ENCODE measurements at places on chromosomes 5 and 9.

- no peak for DNase-seq
Measured at GRCh38 chr9:128168731-128169308, 8.8 kb downstream of the BBLN start.

GRCh38 chr9:116275418-116276195 is 122.0 kb downstream of the PAPPA start:
- no peak for DNase-seq

DNA sequence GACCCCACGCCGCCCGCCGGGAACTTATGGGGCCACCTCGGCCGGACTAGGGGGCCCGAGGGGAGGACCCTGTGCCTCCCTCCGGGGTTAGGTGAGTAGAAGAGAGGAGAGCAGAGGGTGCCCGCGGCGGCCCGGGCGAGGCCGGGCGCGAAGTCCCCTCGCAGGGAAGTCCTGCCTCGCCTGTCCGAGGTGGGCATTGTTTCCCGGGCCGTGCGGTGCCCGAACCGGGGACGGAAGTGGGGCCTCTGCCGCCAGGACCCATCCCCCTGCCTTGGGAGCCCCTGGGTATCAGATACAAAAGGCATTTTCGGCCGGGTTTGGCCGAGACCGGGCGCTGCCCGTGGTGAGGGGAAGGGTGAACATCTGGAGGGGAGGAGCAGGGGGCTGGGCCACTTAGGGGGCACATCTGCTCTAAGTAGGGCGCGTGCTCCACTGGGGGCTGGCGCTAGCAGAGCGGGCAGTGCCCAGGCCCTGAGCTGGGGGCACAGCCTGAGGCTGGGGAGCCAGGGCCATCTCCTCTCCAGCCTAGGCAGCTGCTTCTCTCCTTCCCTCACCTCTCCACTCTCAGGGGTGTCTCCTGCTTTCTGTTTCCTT is 48.2 kb downstream of the DAB2IP start:
- no peak for DNase-seq

GRCh38 chr5:178378527-178379484 is 146.2 kb upstream of the PHYKPL start:
- DNase-seq, result no peak

DNA sequence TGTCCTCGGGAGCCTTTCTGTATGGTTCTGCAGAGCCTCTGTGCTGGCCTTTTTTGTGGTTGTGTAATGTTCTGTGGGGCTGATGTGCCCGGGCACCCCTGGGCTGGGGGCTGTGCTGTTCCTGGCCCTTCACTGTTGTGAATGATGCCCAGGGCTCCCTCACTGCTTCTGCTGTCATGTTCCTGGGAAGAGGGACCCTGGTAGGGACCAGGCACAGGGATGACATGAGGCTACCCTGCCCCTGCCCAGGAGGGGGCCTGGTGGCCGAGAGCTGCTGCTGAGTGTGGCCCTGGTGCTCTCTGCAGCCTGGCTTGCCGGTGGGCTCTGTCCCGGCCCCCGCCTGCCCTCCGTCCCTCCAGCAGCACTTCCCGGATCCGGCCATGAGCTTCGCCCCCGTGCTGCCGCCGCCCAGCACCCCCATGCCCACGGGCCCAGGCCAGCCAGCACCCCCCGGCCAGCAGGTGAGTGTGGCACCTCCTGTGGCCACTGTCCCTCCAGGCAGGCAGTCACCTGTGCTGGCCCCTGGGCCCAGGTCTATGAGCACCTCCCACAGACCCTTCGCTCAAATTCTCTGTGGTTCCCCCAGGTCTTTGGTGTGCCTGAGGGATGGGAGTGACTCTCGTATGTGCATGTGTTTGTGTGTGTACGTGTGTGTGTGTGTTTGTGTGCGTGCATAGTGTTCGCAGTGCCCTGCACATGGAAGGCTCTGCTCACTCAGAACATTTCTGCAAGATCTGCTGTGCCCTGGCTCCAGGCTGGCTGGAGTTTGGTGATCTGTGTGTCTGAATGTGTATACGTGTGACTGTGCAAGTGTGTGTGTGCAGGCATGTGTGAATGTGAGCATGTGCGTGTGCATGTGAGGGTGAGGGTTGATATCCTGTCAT is 72.3 kb downstream of the WNK2 start:
- no peak for DNase-seq

DNA sequence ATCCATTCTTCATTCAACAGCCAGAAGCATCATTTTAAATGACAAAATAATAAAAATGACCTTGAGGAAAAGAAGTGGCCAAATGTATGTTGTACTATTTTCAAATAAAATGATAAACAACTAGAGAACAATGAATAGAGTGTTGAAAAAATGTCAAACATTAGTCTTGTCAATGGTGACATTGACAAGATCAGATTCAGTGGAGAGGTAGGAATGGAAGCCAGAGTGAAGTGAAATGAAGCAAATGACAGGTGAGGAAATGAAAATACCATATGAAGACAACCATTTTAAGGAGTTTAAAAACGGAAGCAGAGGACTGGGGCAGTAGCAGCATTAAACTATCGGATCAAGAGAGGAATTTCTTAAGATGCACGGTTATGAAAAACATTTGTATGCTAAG is 38.2 kb upstream of the COX7C start:
- no peak for DNase-seq

DNA sequence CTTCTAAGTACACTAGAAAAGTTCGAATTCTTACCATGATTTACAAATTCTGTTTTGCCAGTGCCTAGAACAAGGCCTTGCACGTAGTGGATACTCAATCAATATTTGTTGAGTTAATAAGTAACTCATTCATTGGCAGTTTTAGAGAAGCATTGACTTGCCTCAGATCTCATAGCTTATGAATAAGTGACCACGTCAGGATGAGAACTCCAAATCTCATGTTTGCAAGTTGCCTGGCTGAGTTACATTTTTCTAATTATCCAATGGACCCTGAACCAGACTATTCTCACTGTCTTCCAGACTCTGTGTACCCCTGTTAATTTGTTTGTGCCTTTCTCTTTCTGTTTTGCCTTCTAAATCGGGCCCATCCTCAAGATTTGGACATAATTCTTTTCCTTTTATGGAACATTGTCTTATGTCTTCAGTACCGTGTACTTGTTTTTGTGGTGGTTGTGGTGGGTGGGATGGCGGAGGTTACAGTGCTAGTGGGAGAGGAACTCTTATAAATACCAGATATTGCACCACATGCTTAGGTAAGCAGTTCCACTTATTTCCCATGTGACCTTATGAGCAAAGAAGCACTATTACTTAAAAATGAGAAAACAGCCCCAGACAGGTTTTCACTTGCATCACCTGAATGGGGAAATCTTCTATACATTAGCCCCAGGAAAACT is 96.3 kb downstream of the UNC13B start:
- no peak for DNase-seq

GRCh38 chr5:137218896-137219295 is 280.2 kb downstream of the SPOCK1 start:
- DNase-seq, result no peak

- DNase-seq, result no peak
Measured at GRCh38 chr9:32969270-32969669, 32.2 kb downstream of the APTX start.

- no peak for DNase-seq
Measured at GRCh38 chr9:123208626-123209174, 59.7 kb downstream of the STRBP start.

- DNase-seq, result no peak
Measured at GRCh38 chr9:96085491-96086143, 210.1 kb downstream of the ERCC6L2 start.

DNA sequence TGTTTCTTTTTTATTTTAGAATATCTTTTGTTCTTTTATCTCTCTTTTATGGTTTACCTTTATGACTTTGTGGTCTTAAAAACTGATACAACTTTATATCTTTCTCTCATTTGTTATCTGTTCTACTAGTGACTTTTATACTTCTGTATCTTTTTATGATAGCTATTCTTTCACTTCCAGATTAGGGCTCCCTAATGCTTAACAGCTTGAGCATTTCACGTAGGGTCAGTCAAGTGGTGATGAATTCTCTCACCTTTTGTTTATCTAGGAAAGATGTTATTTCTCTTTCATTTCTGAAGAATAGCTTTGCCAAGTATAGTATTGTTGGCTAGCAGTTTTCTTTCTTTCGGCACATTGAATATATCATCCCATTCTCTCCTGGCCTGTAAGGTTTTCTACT is 123.6 kb downstream of the NUDT12 start:
- no peak for DNase-seq

- DNase-seq, result no peak
Measured at GRCh38 chr9:92463984-92464383, 18.3 kb downstream of the ASPN start.

DNA sequence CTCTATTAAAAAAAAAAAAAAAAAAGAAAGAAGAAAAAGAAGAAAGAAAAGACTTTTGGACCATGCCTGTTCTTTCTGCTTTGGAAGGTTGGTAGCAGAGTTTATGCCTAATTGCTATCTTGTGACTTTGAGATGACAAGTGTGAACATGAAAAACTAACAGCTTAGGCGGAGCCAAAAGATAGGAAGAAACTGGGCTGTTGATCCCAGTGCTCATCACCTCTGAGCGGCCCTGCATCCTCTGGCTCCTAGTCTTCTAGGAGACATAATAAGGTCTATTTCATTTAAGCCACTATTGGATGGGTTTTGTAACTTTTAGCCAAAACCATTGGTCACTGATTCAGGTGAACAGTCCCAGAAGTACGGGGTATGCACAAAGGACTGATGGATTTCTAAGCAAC is 34.4 kb upstream of the ATP6V1G1 start:
- DNase-seq, result no peak

DNA sequence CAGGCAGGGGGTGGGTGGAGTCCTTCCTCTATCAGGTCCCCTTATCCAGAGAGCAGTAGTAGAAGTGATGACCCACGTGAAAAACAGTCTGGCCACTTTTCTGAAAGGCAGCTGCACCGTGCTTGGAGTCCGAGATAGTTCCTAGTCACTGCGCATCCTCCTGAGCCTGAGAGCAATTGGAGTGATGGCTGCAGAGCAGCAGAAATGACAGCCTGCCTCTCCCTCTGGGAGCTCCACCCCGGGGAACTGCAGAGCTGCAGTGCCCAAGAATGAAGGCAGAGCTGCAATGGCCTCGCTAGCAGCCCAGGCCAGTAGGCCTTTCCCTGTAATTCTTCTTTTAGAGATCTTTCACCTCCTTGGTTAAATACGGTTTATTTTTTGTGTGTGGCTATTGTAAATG is 82.6 kb downstream of the CETN3 start:
- DNase-seq, result no peak

- DNase-seq, result no peak
Measured at GRCh38 chr5:105903069-105903468, 1767.7 kb downstream of the EFNA5 start.

GRCh38 chr9:19934301-19934871 is 145.5 kb upstream of the SLC24A2 start:
- no peak for DNase-seq

- peak; percentile 29 for DNase-seq
Measured at GRCh38 chr5:41270423-41271251, 57.3 kb upstream of the C6 start.

GRCh38 chr5:135632798-135633197 is 54.0 kb upstream of the CXCL14 start:
- no peak for DNase-seq

- no peak for DNase-seq
Measured at GRCh38 chr9:18404434-18405029, 69.4 kb upstream of the ADAMTSL1 start.

DNA sequence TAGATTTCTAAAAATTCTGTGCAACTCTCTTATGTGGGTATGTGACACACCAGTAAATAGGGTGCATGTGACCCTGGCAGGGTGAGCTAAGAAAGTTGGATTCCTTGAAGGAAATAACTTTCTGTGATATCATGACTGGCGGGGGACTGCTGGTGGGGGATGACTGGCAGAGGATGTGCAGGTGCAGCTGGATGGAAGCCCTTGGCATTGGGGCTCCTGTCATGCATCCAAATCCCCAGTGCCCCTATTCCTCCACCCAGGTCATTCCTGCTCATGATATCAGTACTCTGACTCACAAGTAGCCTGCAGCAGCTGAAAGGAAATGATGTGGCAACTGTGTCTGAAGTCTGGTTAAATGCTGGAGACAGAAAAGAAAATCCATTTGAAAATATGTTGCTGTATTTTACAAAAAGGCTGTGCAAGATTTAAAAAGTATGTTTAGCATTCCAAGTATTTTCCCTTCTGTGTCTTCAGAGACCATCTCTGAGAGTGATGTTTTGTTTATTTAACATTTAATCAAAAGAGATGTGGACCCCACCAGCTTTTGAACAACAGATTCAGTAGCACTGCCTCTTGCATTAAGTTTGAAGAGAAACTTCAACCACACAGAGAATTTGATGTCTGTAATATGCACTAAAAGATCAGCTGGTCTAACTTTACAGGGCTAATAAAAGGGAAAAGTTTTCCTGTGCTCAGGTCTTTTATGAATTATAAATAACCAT is 17.9 kb upstream of the ZSWIM6 start:
- no peak for DNase-seq

DNA sequence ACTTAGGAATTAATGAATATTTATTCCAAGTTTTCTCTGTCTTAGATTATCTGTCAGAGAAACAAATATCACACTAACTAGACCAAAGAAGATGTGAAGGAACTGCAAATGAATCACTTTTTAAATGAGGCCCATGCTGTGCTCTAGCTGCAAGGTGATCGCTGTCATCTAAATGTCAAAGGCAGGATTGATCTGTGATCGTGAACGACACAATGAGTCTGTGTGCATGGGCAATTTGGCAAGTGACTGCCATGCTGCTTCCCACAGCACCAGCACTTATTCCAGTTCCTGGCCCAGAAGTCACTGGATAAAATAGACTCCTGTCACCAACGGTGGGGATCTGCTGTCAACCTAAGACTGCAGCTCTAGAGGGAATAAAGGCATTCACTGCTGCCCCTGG is 141.2 kb downstream of the TRIM36 start:
- no peak for DNase-seq

DNA sequence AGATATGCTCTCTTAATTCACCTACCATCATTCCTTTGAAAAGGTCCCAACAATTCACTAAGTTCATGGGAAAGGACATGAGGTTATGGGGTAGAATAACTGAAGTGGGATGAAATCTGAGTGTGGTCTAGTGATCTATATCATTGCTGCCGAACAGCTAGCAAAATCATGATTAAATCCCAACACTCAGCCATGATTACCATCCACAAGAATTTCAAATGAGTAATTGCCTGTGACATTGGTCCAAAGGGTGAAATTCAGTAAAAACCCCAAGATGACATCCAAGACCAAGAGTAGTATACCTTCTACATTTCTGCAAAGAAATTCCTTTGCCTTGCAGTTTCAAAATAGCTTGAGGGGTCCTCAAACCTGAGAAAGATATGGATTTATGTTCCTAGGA is 225.6 kb downstream of the SPOCK1 start:
- DNase-seq, result no peak

DNA sequence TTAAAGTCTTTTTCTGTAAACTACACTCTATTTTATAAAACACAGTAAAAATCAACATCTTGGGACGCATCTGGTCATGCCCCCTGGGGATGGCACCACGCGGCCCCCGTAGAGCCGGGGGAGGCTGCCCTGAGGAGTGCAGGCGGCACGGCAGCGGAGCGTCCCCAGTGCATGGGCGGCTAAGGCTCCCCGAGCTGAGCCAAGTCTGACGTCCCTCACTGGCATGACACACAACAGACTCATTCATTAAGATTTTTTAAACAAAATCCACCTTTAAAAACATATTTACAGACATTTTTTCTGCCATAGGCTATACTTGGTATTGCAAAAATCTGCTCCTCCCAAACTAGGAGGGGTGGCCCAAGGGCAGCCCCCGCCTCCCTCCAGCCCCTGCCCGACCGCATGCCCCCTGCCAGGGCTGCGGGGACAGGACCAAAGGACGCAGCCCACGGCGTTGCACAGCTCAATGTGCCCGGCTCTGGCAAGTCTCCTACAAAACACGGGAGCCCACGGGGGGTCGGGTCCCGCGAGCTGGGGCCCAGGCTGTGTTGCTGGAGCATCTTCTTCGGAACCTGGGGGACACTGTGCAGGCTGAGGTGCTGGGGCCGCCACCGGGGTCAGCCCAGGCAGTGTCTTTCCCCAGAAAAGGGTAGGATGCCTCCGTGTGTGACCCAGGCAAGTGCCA is 11.8 kb upstream of the SEC16A start:
- no peak for DNase-seq

Measured in spinal cord (tissue), 10 donors.